ENCODE measurements at places on chromosomes 13 and 19.
A peak's percentile ranks its signal among the peaks of the same experiment; 100 is the strongest.

GRCh38 chr13:103734837-103735236 lies 668.6 kb upstream of the SLC10A2 start:
- no peak for DNase-seq

- no peak for DNase-seq
These were observed 6.5 kb downstream of the FLT3 start for GRCh38 chr13:28093881-28094280.

GRCh38 chr13:49400755-49401659 lies 42.9 kb downstream of the CAB39L start:
- DNase-seq: no peak

- DNase-seq: no peak
These were observed 147.9 kb downstream of the KATNAL1 start for GRCh38 chr13:30159446-30159839.

DNA sequence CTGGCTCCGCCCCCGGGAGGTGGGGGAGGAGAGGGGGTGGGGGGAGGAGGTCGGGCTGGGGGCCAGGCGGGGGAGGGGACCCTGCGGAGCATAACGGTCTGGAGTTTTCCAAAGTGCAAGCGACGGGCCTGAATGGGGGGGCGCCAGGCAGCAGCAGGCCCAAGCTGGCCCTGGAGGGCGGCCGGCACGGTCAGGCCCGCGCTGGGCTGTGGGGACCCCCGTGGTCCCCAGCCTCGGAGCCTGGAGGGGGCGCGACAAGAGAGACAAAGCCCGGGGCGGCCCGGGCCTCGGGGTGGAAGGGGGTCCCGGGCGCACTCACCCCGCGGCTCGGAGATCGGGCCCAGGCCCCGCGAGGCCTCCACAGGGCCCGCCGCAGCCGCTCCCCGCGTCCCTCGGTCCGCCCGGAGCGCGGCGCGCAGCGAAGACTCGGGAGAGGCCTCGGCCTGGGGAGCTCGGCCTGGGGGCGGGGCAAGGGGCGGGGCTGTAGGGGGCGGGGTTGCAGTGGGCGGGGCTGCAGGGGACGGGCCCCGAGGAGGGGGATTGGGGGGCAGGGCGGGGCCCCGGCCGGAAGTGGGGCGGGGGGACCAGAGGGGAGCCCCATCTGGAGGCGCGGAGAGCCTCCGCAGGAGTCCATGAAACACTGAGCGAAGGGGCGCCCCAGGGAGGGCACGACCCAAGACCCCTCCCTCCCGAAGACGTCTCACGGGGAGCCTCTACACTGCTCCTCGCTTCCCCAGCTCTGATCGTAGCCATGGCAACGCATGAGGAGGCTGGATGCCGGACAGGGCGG lies 47.6 kb downstream of the PTPRS start:
- peak; percentile 54 for DNase-seq

- DNase-seq: no peak
These were observed 82.1 kb downstream of the SERP2 start for GRCh38 chr13:44455769-44456168.

- no peak for DNase-seq
These were observed 42.3 kb downstream of the GJA3 start for GRCh38 chr13:20118268-20119140.
